Stimulated activated CD4-positive, alpha-beta T cell treated with anti-CD3 and anti-CD28 coated beads, Interleukin-15, amount 100 ng/mL, for 1 hour (primary cell): ENCODE measurements at places on chromosomes 4 and X.

DNA sequence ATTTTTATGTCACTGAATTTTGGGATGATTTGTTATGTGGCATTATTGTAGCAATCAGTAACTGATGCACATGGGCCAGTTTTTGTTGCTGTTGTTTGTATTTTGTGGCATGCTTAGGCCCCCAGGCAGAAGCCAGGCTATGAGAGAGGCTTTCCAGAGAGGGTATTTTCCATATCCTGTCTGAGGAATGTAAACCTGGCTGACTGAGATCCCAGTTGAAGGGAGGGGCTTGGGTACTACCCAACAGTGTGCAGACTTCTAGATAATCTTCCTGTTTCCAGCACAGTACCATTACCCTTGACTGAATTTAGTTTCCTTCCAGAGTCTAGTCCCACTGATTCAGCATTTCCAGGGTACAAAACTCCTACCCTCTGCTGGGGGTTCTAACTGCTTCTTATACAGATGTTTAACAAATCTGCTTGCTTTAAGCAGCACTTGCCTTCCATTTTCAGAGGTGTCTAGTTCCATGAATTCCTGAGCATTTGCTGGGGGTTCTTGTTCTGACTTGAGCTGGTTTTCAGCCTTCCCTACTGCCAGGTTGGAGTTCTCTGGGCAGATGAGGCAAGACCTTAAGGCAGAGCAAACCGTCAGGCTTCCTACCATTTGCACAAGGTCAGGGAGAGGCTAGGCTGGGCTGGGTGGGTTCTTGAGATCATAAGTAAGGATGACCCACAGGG is 104.7 kb upstream of the EGFL6 start:
- DNase-seq: no peak

GRCh38 chrX:69158166-69158980 is 6.9 kb downstream of the PJA1 start:
- peak; percentile 2 for DNase-seq

- DNase-seq: no peak
These were observed 109.3 kb downstream of the ASB9 start for GRCh38 chrX:15160558-15161095.

- no peak for DNase-seq
These were observed 105.5 kb downstream of the MAML3 start for GRCh38 chr4:140048419-140048995.

- DNase-seq: no peak
These were observed at the start of gene TBC1D8B for GRCh38 chrX:106802388-106803275. Gene TBC1D8B (plus strand): TSS chrX:106802673. CDS start chrX:106802854, 181 bp downstream.

DNA sequence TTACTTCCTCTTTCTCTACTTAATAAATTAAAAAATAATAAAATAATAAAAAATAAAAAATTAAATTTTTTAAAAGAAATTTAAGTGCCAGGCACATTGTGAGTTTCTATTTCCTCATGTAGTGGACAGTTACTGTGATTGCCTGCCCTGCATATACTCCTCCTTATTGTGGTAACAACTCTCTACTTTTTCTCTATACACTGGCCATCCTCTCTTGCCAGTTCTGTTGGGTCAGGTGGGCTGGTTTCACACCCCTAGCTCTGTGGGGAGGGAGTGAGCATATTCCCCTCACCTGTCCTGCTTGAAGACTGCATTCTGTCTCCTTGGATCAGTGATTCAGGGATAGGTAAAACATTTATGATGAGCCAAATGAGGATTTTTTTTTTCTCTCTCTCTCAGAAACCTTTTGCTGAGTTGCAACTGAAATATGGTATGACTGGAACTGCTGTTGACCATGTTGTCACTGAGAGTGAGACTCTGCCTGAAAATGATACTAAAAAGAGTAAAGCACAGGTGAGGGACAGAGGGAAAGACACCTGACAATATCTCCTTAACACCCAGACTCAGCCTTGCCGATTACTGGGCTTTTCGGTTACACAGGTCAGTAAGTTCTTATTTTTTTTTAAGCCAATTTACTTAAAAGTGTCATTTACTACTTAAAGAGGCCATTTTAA is 37.2 kb downstream of the CXXC4 start:
- DNase-seq: no peak

DNA sequence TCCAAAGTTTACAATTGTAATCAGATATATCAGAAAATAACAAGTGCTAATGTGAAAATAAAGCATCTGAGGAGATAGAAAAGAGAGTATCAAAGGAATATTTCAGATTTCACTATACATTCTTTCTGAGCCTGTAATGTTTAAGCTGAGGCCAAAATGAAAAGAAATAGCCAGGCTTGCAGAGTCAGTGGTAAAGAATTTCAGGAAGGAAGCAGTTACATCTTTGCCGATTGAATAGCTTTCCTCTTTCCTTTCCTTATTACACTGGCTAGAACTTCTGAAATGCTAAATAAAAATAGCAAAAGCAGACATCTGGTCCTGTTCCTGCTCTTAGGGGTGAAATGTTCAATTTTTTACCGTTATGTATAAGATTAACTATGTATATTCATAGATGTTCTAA is 1441.6 kb upstream of the PCDH7 start:
- no peak for DNase-seq

DNA sequence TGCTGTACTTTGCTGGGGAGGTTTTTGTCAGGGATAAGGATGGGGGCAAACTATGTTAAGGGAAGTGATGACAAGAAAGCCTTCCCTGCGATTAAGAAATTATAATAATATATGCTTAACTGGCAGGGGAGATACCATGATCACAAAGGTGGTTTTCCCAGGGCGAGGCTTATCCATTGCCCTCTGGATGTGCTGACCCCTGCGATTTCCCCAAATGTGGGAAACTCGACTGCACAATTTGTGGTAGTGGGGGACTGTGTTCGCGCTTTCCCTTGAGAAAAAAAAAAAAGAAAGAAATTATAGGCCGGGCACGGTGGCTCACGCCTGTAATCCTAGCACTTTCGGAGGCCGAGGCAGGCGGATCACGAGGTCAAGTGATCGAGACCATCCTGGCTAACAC is 24.5 kb downstream of the SLC25A43 start:
- DNase-seq: no peak

DNA sequence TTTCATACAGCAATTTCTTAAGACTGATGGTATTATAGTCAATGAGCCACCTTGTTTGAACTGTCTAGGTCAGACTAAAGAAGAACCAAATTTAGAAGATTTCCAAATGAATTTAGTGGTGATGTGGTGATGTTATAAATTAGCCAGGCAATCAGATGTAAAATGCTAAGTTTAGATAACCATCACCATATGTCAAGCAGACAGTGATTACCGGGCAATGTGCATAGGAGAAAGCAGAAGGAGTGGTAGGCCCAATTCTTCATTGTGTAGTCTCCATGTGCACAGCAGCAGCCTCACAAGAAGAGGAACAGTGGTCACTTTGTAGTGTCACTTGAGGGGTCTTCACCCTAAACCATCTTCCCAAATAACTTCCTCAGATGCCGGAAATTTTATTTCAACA is 198.8 kb downstream of the ANTXR2 start:
- DNase-seq: no peak

DNA sequence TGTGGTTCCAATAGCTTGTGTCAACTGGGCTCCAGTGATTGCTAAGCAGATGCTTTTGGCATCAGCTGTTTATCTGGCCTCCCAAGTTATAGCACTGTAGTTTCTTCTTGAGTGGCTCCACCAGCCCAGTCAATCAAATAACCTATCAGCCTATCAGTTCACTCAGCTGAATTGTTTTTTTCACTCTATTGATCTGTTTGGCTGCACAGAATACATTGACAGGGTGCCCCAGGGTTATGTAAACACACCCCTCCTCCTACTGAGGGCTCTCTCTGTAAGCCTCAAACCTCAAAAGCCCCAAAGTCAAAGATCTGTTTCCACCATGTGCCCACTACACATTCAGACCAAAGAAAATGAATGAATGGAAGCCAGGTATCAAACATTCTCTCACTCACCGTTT is 214.0 kb downstream of the HS6ST2 start:
- no peak for DNase-seq

DNA sequence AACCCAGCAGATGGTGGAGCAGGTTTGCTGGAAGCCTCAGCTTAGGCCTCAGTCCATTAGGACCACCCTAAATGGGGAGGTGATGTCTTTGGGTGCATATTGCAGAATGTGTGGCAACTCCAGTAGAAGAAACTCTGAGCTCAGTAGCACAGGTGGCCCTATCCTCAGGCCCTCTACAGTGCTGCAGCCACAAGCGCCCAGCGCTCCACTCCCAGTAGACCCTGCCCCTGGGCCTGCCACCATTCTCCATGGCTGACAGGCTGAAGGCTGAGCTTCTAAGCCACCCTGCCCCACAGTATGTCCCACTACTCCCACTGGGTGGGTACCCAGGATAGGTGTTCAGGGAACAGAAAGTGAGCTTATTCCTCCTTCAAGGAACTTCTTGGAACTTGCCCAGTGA is 162.8 kb upstream of the MAMLD1 start:
- DNase-seq: no peak

DNA sequence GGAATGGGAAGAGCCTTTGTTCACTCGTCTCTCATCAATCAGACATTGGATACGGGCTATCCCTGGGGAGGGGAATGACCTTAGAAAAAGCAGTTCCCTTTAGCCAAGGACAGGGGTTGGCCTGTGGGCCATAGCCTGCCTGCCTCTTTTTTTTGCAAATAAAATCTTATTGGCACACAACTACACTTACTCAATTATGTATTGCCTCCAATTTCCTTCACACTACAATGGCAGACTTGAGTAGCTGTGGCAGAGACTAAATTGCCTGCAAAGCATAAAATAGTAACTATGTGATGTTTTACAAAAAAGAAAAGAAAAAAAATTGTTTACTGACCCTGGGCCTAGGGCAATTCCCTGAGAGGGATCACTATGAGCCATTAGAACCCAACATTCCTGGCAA is 23.4 kb downstream of the PPP1R2C start:
- no peak for DNase-seq

DNA sequence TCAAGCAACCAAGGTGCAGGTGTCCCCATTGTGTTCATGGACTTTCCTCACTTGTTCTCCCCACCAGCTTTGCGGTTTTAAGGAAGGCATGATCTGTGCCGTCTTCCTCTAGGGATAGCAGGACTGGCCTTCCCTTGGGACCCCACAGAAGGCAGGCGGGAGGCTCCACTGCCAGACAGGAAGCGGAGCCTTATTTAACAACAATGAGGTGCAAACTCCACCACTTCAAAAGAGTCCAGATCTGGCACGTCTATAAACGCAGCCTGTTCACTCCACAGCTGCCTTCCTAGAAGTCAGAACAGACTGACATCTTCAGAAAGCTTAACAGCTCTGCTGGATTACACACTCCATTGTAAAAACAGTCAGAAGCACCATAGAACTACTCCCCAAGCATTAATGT is 1.7 kb upstream of the GPR143 start:
- no peak for DNase-seq

GRCh38 chr4:17142232-17142711 is 243.8 kb upstream of the LDB2 start:
- no peak for DNase-seq

DNA sequence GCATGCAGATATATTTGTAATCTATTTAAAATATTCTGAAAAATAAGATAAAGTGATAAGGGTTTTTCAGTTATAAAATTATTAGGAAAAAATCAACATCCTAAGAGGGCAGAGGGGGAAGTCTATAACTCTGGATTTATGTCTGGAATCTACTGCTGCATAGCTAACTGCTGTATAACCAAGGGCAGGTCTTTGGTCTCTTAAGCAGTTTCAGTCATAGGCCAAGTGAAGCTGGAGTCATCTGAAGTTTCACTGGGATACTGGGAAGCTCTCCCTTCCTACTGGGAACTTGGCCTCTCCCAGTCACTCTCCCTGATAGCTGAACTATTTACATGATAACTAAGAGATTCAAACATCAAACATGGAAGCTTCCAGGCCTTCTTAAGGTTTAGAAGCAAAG is 1409.9 kb upstream of the PCDH7 start:
- DNase-seq: no peak

- no peak for DNase-seq
These were observed 201.3 kb downstream of the RBM46 start for GRCh38 chr4:154982187-154983047.

DNA sequence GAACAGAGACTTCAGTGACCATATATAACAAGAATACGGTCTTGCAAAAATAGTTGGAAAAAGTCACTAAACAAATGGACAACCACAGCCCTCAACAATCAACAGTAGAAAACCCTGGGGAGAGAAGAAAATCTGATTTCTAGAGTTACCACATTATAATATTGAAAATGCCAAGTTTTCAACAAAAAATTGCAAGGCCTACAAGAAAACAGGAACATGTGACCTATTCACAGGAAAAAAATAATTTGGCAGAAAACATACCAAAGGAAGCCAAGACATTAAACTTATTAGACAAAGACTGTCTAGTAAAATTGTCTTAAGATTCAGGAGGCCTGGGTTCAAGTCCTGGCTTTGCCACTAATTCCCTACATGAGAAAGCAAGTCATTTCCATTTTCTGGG is 64.7 kb downstream of the ARHGEF9 start:
- DNase-seq: no peak

DNA sequence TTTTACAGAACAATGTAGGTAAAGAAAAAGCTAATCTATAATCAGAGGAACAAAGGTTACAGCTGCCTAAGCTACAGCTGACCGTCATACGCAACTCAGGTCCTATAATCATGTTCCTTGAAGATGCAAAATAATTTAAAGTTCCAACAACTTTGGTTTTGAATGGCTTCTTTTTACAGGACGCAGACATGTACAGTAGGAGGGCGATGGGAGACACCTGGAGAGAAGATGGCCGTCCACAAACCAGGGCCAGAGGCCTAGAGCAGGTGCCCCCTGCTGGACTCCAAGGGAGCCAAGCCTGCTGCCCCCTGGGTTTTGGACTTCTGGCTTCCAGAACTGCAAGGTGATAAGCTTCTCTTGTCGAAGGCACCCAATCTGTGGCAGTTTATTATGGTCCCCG is 10.6 kb downstream of the HGFAC start:
- no peak for DNase-seq
